ENCODE measurements at places on chromosomes 6 and 20.

DNA sequence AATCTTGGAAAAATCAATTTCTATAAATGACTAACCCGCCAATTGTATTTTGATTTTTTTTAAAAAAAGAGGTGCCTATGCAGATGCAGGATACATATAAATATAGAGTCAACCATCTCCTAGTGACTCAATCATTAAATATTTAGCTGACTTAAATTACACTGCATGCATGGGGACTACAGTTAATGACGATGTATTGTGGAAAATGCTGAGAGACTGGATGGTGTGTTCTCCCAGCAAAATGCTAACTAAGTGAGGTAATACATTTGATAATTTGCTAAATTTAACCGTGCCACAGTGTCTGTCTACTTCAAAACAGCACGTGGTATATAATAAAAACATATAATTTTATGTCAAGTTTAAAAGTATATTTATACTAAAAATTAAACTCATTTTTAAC lies 341.6 kb downstream of the PRKN start:
- no peak for DNase-seq

- no peak for DNase-seq
These were observed 19.8 kb downstream of the HLA-E start for GRCh38 chr6:30508890-30509736.

- no peak for DNase-seq
These were observed 1.6 kb upstream of the ZFP64 start for GRCh38 chr20:52193133-52193532.

- no peak for DNase-seq
These were observed 159.8 kb upstream of the SALL4 start for GRCh38 chr20:51961964-51962761.

GRCh38 chr6:39425346-39426072 lies 103.0 kb upstream of the KCNK16 start:
- no peak for DNase-seq

- DNase-seq: no peak
These were observed 2.9 kb downstream of the ATXN1 start for GRCh38 chr6:16758163-16758975.

GRCh38 chr20:9629831-9630230 lies 115.4 kb downstream of the LAMP5 start:
- no peak for DNase-seq

DNA sequence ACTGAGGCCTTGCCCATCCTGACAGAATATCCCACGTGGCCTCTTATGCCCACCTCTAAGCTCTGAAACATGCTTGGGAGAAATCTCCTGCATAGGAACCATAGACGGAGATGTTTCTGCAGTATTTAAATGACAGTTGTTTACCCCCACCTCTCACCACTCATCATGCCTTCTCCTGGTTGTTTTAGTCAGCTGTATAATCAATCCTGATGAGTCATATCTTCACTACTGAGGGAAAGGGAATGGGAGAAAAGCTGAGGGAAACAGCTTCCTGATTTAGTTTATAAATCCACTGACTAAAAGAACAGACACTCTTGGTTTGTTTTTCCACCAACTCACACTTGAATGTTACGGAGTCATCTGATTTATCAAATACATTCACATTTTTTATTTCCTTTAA lies 113.2 kb upstream of the TENT5A start:
- no peak for DNase-seq

DNA sequence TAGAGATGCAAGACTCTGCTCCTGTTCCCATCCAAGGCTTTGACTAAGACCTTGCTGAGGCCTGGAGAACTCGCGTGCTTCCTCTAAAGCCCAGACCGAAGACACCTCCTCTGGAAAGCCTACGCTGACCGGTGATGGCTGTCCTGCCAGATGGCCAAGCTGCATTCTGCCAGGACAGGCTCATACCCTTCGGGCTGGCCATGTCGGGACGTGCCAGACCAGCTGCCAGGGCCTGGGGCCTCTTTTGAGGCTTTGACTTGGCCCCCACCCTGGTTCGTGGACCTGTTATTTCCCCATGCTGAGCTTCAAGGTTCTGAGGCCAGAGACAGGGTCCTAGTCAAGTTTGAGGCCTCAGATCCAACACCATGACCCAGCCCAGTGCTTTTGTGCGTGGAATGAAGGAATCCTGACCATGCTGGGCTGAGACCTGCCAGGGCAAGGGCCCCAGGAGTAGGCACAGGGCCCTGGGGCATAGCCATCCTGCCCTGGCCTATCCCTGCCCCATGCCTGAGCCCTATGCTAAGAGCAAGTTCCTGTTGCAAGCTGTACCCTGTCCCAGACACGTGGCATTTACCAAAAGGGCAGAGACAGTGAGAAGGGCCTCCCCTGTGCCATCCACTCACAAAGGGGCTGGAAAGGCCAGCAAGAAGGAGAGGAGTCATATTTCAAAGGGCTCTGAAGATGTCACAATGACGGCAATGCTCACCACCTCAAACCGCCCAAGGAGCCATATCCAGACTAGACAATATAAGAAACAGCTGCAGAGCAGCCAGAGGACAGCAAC lies 42.8 kb downstream of the MRPL14 start:
- no peak for DNase-seq

DNA sequence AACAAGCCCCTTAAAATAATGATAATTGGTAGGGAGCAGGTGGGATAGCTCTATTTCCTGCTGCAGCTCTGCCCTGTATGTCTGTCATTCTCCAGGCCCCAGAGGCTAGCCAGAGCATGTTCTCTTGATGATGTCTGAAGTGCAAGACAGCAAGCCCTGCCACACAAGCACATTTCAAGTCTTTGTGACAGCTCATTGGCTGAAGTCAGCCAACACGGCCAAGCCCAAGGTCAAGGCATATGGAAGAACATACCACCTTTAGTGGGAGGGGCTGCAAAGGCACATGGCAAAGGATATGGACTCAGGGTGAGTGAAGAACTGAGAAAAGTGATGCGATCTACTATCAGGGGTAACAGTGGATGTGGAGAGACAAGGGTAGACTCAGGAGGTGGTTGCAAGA lies 116.1 kb downstream of the PRND start:
- DNase-seq: no peak
